ENCODE measurements at places on chromosomes 7 and 10.

- DNase-seq: no peak
Measured at GRCh38 chr10:34305189-34305588, 509.9 kb downstream of the PARD3 start.

- peak; percentile 90 for DNase-seq
Measured at GRCh38 chr10:91163869-91164474, 56.5 kb upstream of the PCGF5 start.

DNA sequence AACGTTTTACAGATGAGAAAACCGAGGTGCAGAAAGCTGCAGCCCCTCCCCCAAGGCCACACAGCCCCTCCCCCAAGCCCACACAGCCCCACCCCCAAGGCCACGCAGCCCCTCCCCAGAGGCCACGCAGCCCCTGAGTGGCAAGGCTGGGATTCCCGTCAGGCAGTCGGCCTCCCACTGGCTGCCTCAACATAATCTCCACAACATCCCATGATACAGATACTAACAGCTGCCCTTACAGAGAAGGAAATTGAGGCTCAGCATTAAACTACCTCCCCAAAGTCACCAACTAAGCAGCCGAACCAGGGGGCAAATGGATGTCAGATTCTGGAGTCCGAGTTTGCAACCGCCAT lies 15.9 kb downstream of the SH3PXD2A start:
- no peak for DNase-seq

DNA sequence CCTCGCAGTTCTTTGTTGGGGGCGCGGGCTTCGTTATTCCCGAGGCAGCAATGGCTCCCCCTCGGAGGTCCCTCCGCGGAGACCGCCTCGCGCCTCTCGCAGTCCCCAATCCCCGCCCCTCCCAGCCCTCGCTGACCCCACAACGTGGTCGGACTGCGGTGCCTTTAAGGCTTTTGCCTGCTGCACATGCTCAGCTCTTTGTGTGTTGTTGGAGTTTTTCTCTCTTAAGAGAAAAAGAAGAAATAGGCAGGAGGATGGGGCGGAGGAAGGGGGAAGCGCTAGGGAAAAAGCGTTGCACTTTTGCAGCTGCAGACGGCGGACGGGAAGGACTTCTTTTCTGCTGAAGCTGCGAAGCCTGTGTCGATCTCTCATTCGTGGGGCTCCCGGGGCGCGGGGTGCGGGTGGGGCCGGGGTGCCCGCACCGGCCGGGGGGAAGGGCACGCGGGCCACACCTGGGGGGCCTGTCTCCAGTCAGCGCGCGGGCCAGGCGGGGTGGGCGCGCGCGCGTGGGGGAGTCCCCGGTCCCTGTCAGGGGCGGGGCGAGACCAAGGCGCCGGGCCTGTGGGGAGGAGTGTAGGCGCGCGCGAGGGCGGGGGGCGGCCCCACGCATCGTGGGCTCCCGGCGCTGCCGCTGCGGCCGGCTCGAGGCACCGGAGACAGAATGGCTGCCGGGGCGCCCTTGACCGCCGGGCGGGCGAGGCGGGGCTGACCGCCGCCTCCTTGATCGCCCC lies 445 bp upstream of the ATRNL1 start:
- no peak for DNase-seq

- no peak for DNase-seq
Measured at GRCh38 chr10:75532253-75532924, 101.0 kb downstream of the LRMDA start.

- no peak for DNase-seq
Measured at GRCh38 chr7:132557489-132558044, 18.7 kb downstream of the PLXNA4 start.

DNA sequence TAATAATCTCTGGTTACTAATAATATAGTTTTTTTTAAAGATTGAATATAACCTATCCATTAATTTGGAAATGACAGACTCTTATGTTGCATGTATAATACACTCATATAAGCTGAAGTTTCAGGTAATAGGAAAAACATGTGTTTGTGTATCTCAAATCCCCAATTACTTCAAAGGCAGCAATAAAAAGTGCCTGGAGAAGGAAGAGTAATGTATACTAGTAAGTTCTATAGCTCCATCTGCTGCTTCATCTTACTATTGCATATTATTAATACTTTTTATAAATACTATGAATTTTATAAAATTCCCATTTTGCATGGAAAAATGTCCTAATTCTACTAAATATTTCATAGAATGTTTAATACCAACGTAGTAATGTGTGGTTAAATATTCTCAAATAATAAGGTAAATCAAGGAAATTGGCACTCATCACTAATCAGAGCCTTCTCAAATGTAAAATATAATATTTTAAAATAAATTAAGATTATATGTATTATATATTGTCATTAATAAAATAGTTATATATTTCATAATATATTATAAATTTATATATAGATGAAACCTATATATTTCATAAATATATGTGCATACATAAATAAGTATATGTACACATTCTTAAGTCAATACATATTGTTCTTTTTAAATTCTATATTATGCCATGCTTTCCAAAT lies 311.9 kb downstream of the HGF start:
- no peak for DNase-seq

GRCh38 chr7:106986450-106986977 lies 58.0 kb upstream of the PRKAR2B start:
- peak; percentile 24 for DNase-seq

DNA sequence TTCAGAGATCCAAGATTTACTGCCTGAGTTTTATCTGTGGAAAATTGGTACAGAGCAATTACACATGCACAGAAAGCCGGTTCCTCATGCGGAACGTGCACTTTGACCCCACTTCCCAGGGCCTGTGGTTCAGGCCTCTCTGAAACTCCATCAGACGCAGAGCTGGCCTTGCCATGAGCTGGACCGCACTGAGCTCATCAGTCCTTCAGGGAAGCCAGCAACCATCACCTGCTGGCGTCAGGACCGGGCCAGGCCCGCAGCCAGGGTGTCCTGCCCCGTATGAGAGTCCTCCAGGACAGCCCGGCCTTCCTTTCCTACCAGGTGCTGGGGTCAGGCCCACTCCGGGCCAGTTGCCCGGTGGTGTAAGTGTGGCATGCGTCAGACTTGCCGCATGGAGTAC lies 446.5 kb upstream of the FOXK1 start:
- no peak for DNase-seq

- DNase-seq: peak; percentile 91
Measured at GRCh38 chr10:48655411-48656240, 29.0 kb upstream of the WDFY4 start.

GRCh38 chr7:150740053-150740452 lies 2.8 kb downstream of the GIMAP5 start:
- DNase-seq: no peak

DNA sequence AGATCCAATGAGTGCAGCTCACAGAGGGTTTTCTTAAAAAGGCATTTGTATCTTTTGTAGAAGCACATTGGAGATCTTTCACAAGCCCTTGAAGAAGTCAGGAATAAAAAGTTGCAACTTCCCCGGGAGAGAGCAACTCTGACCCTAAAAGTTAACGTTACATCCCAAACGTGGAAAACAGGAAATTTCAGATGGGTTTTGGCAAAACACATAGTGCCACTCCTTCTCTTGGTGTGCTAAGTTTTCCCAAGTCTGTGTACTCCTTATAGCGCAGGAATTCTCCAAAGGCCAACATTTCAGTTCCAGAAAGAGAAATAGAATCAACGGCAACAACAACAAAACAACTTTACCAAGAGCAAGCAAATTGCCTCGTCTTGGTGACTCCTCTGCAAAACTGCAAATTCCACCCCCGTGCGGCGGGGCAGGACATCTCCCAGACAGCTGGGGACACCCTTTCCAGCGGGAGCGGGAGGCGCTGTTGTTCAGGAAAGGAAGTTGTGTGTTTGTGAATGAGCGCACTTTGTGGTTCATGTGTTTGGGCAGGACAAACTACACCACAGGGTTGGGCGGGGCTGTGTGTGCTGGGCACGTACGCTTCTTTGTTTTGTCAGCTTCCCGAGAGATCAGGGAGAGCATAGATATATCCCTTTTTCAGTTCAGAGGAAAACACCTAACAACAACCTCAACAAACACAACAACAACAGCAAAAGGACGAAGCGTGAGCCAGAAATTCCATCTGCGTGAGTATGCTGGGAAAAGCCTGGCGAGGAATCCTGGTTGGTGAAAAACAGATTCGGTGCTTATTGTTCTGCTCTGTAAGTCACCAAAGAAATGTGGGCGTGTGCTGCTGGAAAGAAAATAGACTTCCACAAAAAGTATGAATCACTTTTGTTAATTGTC lies 294.7 kb upstream of the PITRM1 start:
- DNase-seq: peak; percentile 89

DNA sequence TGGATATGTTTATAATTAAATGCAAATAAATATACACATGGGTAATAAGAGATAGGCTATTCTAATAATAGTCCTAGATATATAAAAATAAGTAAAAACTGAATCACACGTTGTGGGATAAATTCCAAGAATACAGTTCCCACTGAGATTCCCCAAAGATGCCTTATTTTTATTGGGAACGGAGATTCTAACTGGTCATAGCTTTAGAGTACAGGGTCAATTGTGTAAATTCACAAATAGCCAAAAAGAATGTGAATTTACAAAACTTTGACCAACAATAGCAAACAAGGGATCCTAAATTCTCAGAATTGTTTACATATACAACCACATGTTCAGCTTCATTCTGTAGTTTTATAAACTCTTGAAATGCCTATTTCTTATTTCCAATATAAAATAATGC lies 65.0 kb downstream of the VSTM4 start:
- DNase-seq: no peak

- no peak for DNase-seq
Measured at GRCh38 chr10:131280101-131280500, 31.4 kb downstream of the TCERG1L start.

DNA sequence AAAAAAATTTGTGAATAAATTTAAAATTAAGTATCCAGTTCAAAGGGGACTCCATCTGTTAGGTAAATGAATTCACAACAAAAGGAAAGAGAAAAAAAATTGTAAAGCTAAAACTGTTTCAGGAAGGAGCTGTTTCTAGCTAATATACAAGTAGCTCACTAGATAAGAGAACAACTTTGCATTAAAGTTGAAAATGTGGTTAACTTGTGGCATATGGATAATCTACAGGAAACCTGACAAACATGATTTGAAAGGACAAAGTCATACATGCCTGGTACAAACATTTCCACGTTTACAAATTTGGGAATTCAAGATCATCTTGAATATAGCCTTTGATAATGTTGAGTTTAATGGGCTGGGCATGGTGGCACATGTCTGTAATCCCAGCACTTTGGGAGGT lies 8.9 kb downstream of the NT5C3A start:
- DNase-seq: no peak

- DNase-seq: no peak
Measured at GRCh38 chr7:151340794-151341356, 737 bp upstream of the NUB1 start.

GRCh38 chr10:100913470-100913865 lies 705 bp downstream of the SLF2 start:
- no peak for DNase-seq

DNA sequence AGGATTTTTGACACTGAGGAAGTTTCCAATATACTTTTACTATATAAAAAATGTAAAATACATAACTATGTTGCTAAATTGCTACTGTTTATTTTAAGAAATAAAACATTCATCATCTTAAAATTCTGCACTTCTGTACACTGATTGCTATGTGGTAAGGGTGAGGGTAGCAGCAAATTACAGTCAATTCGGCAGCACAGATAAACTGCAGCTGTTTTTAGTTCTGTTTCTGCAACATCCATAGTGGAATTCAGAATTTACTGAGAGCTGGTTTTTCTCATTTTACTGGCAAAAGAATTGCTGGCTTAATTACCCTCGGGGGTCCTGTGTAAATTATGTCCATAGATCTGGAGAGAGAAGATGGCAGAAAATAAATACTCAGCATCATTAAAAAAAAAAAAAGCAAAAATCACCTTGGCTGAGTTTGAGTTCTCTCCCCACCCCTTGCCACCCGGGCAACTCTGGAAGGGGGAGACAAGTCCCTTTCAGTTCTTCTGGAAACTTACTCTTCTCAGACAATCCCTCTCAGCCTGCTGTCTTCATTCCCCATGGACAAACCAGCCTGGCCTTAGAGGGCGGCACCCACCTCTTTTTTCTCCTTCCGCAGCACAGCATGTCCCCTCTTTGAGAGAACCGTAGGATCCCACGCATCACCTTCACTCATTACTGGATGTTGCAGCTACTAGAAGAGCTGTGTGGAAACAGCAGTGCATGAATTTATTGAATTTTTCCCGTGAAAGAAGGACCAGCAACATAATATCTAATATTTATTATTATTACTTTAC lies 501.1 kb upstream of the CELF2 start:
- no peak for DNase-seq

DNA sequence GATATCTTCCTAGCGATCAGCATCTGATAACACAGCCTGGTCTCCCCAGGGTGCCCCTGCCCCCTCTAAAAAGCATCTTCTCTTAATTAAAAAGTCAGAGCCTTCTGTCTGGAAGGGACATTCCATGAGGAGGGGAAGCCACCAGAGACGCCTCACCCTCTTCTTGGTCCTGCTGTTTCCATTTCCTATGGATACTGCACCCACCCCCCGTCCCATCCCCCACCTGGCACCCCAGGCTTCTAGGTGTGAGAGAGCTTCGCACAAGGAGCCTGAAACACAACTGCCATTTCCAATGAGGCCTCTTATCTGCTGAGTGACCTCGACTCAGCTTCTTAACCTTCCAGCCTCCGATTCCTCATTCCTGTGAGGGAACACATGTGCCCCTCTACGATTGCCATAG lies 51.4 kb downstream of the COL13A1 start:
- no peak for DNase-seq

- DNase-seq: no peak
Measured at GRCh38 chr10:8489823-8490222, 435.3 kb downstream of the GATA3 start.

GRCh38 chr10:101777619-101778145 lies 1.8 kb upstream of the FGF8 start:
- DNase-seq: peak; percentile 57

- DNase-seq: no peak
Measured at GRCh38 chr7:87624628-87625027, 3.6 kb upstream of the RUNDC3B start.

GRCh38 chr10:27819781-27820531 lies 74.3 kb upstream of the MKX start:
- DNase-seq: no peak

- no peak for DNase-seq
Measured at GRCh38 chr7:99997545-99998137, 17.8 kb upstream of the ZKSCAN1 start.

DNA sequence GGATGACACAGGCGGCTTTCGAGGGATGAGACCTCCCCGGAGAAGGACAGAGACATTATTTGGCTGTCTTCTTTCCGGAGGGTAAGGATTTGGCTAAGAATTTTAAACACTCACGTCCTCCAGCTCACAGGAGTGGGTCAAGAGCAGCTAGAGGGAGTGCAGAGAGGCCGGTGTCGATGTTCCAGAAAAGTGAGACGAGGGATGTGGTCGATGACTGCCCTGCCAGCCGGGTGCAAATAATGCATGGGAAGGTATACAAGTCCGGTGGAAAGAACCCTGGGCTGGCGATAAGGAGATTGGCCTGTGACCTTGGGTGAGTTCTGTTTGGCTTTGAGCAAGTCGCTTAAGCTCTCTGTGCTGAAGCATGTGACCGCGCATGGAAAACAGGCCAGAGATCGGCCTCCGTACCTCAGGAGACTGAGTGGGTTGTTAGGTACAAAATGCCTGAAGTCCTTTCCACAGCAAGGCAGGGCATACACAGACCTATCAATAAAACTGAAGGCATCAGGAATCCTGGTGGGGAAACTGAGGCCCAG lies 149.1 kb downstream of the UBE2H start:
- no peak for DNase-seq
